ENCODE measurements at places on chromosomes 12 and 14.
A peak's percentile ranks its signal among the peaks of the same experiment; 100 is the strongest.

DNA sequence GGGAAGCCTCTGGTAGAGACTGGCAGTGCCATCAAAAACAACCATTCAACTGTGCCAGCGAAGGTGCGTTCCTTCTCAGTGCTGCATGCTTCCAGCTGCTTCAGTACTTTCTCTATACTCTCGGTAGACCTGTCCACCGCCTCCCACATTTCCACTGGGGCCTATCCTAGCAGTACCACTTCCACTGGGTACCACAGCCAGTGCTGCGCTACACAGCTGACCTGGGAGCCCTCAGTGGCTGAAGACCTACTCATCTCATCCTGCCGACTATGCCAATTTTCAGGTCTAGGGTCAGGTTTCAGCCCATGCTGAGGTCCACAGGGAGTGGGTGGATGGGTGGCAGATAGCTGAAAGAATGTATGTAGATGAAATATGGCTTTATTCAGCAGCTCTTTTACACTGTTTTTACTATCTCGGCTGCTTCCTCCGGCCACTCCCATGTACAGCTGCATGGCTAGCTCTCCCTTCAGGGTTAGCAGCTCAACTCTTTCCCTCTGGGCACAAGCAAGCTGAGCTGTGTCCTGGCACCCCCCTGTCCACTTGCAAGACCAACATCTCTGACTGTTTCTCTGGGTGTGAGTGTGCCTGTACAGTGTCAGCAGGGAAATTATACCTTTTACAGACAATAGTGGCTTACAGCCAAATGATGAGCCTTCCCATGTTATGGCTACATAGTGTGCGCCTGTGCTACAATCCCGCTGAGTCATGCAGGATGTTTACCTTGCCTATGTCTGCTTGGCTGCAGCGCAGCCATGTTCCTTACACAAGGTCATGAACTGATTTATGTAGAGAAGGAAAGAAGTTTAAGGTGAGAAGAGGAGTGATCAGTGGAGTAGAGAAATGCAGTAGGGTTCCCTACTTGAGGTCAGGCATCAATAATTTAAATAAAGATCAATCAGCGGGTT lies 125.7 kb upstream of the DDHD1 start:
- DNase-seq: peak; percentile 76

- no peak for DNase-seq
Measured at GRCh38 chr14:23398348-23398747, 9.7 kb downstream of the MYH6 start.

DNA sequence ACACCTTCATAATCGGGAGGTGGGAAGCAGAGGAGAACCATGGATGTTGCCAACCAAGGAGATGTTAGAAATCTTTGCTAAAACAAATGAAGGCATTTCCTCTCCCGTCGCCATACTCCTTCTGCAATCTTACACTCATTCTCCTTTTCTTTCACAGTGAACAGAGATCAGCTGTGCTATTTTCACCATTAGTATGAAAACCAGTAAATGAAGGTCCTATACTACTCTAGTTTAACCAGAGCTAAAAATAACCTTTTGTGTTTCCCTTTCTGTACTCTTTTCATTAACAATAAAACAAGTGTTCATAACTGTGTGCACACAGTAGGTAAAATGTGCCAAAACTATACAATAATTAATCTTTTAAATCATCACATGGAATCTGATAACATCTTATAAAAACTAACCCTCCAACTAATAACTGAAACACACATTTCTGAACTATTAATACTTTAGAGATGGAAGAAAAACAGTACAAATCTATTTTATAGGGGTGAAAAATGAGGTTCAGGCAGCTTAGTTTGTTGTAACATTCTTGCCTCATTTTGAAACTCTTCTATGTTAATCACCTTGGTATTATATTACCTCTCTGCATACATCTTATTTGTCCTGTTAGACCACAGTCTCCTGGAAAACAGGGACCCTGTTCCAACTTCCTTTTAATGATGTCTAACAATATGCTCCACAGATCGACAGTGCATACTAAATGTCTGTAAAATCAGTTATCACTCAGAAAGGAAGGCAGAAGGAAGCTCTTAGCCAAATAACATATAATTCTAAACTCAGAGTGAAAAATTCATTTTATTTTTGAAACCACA lies 69.5 kb downstream of the SPPL3 start:
- no peak for DNase-seq

DNA sequence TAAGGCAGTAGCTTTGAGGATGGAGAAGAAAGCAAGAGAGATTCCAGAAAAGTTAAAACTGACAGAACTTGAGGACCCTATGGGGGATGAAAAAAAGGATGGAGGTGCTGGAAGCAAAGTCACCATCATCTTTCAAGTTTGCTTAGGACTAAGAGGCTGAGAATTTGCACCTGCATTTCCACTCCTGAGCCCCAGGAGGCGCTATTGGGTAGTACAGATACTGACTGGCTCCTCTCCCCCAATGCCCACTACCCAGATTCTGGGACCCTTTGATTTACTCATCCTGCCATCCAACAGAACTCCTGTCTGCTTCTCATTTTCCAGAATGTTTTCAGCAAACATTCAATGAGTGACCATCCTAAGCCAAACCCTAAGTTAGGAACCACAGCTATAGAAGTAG lies 34.0 kb upstream of the CMKLR1 start:
- no peak for DNase-seq

- DNase-seq: no peak
Measured at GRCh38 chr12:107864235-107864634, 89.7 kb downstream of the ASCL4 start.

DNA sequence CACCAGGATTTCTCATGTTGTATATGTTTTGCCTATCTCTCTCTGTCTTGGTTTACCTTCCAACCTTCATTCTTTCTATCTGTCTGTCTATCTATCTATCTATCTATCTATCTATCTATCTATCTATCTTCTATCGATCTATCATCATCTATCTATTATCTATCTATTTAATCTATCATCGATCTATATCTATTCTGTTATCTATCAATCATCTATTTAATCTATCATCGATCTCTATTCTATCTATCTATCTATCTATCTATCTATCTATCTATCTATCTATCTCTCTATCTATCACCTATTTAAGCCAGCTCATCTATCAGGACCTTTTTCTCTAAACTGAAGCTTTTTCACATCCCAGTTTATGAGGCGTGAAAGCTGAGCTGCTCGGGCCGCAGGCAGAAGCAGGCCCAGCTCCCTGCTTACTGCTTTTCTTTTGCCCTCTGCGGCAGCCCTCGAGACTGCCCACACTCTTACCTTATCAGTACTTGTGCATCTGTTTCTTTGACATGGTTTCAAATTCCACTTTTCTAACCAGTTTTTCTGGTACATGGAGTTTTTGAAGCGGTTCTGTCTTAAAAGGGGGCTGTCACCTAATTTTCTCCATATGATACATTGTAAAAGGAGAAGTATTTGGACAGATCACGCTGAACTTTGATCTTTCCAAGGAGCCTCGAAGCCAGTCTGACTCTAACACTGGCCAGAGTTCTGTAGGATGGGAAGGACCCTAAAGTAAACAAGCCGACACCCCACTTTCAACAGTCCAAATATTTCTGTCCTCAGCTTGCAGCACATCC lies 44.4 kb upstream of the GSG1 start:
- DNase-seq: no peak

- DNase-seq: peak; percentile 39
Measured at GRCh38 chr14:71555654-71556559, 376.3 kb upstream of the RGS6 start.
